ENCODE measurements at places on chromosomes 13 and 19.

DNA sequence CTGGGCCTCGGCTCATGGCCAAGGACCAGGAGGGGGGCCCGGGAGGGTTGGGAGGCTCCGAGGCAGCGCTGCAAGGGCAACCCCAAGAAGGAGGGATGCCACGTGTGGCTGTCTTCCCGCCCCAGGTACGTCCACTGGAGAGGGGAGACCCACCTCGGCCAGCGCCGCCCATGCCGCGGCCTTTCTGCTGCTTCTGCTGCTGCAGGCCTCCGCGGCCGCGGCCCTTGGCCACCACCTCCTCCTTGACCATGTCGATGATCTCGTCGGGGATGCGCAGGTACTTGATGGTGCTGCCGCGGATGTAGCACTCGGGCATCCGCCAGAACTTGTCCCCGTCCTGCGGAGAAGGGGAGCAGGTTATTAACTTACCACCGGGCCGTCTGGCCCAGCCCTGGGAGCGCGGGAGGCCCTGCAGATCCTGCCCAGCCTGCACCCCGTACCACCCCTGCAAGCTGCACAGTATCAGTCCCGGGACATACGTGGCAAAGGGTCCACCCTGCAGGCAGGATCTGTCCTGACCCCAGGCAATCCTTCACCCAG lies 13.3 kb downstream of the LSM4 start:
- no peak for DNase-seq

- no peak for DNase-seq
Observed at GRCh38 chr13:20370815-20371421, 138.8 kb upstream of the GJB6 start.

GRCh38 chr19:18897094-18898029 lies 1.4 kb upstream of the CERS1 start:
- no peak for DNase-seq

DNA sequence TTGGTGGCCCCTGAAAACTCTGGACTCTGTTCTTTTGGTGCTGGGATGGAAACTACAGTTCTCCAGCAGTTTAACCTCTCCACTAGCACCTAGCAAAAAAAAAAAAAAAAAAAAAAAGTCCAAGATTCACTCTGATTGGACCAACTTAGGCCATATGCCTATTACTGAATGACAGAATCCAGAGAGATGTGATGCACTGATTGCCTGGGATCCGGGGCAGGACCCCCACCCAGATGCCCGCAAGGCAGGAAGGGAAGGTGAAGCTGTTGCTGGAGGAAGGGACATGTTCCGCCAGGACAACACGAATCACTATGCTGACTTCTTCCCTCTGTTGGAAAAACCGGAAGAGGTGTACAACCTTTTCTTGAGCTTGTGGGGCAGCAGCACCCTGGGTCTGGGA lies 152.5 kb upstream of the ZNF536 start:
- DNase-seq, result no peak

DNA sequence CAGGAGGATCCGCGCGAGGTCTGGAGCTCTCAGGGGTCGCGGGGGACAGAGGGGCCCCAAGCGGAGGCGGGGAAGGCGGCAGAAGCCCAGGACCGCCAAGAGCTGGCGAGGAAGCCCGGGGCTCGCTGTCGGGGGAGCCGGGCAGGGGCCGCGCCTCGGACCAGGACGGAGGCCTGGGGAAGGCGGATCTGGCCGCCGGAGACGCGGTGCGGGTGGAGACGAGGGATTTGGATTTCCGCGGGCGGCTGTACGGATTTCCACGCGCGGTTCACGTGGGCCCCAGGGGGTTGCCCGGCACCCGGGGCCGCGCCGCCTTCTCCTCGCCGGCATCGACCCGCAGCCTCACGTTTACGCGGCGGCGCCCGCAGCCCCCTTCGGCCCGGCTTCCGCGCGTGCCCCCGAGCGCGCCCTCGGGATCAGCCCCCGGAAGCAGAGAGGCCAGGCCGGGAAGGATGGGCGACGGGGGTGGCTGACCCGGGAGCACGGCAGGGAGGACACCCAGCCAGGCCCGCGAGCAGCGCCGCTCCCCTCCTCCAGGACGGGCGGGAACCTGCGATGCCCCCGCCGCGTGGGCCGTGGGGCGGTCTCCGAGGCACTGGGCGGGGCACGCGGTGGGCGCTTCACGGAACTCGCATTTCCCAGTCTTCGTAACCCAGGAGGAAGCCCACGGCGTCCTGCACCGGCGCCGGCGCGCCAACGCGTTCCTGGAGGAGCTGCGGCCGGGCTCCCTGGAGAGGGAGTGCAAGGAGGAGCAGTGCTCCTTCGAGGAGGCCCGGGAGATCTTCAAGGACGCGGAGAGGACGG lies 4.7 kb downstream of the F7 start:
- DNase-seq, result no peak

DNA sequence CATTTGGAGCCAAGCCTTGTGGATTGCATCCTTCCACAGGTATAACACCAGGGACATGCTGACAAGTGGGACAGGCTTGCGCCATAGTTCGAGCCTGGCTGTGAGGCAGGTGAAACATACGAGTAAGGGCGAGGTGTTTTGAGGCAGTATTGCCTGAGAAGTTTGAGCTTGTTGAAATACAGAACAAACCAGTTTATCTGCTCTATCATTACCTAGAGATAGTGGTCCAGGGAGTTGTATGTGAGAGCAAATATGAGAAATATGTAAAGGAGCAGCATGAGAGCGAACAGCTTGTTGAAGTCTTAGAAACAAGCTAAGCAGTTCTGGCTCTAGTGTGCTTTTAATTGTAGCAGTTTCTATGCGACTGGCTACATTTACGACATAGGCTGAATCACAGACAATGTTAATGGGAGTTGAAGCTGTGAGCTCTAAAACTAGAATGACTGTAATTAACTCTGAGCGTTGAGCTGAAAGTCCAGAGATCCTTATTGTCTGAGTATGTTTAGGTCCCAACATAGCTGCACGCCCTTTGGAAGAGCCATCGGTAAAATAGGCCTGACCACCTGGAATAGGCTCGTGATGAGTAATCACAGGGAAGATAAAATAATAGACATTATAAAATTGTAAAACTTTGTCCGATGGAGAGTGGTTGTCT lies 8.2 kb downstream of the ZNF439 start:
- no peak for DNase-seq

DNA sequence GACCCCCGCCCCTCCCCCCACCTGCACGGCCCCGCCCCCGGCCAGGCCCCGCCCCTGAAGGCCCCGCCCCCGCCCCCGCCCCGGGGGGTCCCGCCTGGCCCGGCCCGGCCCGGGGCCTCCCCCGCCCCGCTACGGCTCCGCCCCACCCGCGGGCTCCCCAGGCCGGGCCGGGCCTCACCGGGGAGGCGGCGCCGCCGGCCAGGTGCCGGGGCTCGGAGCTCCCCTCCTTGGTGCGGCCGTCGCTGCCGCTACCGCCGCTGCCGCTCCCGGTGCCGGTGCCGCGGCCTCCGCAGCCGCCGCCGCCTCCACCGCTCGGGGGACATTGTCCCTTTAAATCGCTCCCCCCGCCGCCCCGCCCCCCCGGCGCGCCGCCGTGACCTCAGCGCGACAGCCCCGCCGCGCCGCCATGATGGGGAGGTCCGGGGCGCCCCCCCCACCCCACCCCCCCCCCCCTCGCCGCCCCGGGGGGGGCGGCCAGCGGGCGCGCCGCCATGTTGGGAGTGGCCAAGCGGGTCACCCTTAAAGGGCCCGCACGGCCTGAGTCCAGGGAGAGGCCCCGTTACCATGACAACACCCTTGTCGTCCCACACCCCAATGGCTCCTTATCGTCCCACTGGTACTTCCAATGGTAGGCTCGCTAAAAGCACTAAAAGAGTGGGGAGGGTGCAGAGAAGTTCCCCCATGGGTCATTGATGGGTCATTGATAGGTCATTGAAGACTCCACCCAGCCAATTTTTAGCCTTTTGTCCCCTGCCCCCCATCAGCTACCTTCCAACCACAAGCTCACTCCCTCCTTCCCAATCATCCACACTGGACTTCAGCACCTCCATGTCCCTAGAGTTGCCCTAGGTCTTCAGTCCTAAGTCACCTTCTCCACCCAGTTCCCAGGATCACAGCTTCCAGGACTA lies at the start of gene WIZ:
Gene WIZ, minus strand, starts transcription at position 337 of the 908 bp plus-strand sequence. CDS start 1,649 bp downstream, outside the sequence.
- DNase-seq, result peak; percentile 72

GRCh38 chr13:47288546-47288945 lies 391.7 kb upstream of the HTR2A start:
- no peak for DNase-seq

DNA sequence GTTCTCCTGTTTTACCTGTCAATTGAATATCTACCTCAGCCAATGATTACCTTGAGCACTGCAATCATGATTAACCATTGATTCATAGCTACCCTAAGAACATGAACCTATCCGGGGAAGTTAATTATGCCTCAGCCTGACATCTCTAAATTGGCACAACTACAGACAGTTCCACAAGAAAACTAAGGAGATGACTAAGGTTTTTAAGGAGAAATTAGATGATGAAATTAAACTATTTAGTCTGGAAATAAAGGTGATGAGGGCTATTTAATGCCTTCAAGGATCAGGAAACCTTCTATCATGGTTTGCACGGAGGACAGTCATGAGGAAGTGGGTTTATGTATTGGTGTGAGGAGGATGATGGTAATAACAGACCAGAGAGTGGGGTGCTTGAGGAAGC lies 203.4 kb downstream of the COL4A1 start:
- DNase-seq, result no peak

DNA sequence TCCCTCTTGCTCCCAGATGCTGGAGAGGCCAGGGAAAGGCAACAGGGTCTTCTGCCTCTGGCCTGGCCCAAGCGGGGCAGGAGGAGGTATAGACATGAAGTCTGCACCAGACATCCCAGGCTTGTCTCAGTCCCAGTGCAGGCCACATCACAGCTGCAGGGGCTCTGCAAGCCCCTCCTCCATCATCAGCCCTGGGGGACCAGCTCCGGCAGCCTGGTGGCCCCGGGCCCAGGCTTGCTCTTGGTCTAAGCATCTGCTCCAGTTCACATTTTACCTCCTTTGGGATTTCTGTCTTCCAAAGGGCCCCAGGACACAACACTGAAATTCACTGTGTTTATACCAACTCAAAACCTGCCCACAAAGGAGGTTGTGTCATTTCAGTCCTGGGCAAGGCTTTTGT lies 359.4 kb downstream of the ZNF536 start:
- no peak for DNase-seq

DNA sequence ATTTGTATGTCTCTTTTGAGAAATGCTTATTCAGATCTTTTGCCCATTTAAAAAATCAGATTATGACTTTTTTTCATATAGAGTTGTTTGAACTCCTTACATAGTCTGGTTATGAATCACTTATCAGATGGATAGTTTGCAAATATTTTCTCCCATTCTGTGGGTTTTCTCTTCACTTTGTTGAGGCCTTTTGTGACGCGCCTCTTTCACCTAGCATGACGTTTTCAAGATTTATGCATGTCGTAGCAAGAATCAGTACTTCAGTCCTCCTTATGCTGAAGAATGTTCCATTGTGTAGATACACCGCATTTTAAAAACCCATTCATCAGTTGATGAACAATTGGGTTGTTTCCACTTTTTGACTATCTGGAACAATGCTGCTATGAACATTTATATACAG lies 13.4 kb downstream of the PABPC3 start:
- DNase-seq, result no peak

DNA sequence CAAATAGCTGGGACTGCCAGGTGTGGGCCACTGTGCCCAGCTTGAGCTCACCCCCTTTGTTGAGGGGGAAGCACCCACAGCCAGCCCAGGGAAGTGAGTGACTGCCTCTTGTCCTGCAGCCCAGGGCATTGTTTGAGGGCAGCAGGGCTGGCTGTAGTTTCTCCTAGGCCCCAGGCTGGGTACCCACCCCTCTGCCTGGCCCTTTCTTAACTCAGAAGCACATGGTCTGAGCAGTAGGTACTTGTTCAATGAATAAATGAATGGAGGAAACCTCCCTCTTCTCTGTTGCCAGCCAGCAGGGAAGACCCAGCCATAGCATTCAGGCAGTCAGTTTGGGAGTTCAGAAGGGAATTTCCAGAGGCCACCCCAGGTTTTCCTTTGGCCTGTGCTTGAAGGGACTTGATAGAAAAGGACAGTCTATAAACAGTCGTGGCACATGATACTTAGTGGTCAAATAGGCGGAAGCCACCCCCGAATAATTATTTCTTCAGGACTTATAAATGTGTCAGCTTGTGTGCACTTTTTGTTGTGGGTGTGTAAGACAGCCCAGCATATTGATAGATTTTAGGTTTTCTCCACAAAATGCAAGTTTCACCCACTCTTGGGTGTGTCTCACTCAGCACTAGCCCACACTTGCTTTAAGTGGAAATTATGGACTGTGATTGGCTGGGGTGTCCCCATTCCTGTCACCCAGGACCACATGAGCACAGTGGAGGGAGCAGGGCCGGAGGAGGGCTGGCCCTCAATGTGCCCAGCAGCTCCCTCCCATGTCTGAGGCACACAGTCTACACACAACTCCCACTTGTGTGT lies 33.1 kb downstream of the GATAD2A start:
- DNase-seq, result no peak

DNA sequence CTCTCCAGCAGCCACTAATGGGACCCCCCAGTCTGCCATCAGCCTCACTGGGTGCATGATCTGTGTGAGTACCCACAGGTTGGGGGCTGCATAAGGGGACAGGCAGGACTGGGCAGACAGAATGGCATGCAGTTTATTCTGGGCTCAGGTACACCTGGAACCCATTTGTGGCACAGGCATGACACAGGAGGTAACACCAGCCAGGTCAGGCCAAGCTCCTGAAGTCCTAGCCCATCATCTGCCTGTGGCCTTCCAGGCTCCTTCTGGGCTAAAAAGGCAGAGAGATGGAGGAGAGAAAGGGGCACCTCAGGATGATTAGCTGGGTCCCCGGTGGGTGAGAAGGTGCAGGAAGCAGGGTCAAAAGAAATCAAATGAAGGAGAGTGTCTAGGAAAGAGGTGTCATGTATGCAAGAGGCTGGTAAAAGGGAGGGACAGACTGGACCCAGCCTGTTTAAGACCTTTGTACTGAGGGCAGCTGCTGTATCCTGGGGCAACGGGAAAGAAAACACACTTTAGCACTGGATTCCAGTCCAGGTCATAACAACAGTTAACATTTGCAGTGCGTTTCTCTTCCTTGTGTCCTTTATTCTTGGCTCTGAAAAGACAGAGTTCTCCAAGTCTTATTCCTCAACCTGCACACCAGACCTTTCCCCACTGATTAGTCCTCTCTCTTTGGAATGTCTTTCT lies 20.2 kb upstream of the DGKH start:
- no peak for DNase-seq

- DNase-seq, result no peak
Observed at GRCh38 chr13:30169442-30169841, 137.9 kb downstream of the KATNAL1 start.

DNA sequence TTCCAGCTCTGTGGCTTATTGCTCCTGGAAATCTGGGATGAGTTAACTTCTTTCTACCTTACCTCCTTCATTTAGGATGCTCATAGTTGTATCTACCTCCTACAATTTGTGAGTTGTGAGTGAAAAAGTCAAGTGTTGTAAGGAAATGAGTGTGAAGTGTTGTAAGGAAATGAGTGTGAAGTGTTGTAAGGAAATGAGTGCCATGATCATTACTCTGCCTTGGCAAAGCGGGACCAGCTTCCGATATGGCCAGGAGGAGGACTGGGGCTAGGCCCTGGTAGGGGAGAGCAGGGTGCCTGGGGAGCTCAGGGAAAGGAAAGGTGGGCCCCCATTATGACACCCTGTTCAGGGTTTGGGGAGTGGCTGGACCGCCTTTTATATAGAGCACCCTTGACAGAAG lies 435.2 kb downstream of the FGF9 start:
- no peak for DNase-seq
